ENCODE measurements at places on chromosomes 7 and 10. TPM values are rescaled to one million over a fixed set of nuclear protein-coding genes. Genes with fewer than 3 reads are reported as not detected.

- no peaks in the 10 kb centered on the region for H3K27me3 ChIP-seq
- H3K4me1 ChIP-seq, result no peaks in the 10 kb centered on the region
- no peak overlapping the region for H3K4me3 ChIP-seq
- DNase-seq, result no peak
- H3K36me3 ChIP-seq, result no peaks in the 10 kb centered on the region
- H3K27ac ChIP-seq, result no peak overlapping the region
Observed at GRCh38 chr7:16004702-16005101, 318.2 kb upstream of the MEOX2 start.

GRCh38 chr10:113069595-113069994 is 119.5 kb downstream of the TCF7L2 start:
- DNase-seq, result no peak
- H3K36me3 ChIP-seq, result no peaks in the 10 kb centered on the region

DNA sequence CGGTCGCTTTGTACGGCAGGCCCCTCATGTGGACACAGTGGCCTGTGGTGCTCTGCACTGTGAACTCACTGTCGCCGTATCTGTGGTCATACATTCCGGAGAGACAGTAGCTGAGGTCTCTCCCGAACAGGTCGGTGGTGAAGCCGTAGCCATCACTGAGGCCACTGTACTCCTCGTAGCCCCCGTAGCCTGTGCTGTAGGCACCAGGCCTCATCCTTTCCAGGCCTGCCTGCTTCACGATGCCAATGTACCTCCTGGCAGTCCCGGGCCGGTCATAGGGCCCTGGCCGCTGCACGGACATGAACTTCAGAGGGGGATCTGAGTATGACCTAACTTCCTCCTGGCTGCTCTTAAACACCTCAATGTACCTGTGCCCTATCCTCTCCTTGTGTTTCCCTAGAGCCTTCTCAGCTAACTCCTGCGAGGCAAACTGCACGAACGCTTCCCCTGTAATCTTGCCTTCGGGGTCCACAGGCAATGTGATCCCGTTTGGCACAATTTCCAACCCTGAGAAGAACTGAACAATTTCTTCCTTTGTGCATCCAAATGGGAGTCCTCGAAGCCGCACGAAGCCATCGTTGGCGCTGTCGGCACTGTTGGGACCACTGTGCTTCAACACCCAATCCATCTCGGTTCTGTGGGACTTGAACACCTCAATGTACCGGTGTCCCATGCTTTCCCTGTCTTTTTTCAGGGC is 15.7 kb downstream of the FXYD4 start:
- no peak overlapping the region for H3K4me3 ChIP-seq
- DNase-seq, result peak; percentile 22
- no peaks in the 10 kb centered on the region for H3K4me1 ChIP-seq
- peaks cover 79% of the 10 kb centered on the region for H3K36me3 ChIP-seq

FAM131B gene
- 1.6 TPM for total RNA-seq

GIMAP5 gene
- 9.8 TPM for total RNA-seq

- no peak overlapping the region for H3K27ac ChIP-seq
- DNase-seq, result no peak
- no peak overlapping the region for H3K4me3 ChIP-seq
Observed at GRCh38 chr7:41024126-41024525, 678.8 kb downstream of the INHBA start.

DNA sequence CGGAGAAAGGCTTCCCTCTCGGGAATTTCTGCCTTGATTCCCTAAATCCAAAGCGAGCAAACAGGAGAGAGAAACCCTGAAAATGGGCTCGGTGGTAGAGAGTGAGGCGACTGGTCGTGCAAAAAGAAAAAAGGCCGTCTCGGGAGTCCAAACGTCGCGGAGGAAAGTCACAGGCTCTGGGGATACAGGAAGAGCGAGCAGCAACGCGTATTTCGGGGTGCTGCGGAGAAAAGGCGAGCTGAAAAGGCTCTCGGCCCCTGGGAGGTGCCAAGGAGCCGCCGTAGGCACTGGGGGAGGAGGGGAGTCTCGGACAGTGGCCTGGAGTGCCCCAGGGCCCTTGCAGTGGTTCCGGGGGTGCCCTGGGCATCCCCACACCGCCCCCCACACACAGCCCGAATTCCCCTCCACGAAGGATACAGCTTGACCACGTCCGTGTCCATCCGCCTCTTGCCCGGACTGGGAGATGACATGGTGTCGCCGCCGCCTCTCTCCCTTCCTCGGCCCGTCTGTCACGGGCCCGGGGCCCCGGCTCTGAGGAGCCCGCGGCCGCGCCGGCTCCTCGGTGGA is 591 bp downstream of the UBE2H start:
- no peaks in the 10 kb centered on the region for H3K36me3 ChIP-seq
- peak overlapping the region; percentile 92 for H3K4me3 ChIP-seq
- no peaks in the 10 kb centered on the region for H3K27me3 ChIP-seq
- peaks cover 23% of the 10 kb centered on the region for H3K4me1 ChIP-seq
- DNase-seq, result peak; percentile 57

DNA sequence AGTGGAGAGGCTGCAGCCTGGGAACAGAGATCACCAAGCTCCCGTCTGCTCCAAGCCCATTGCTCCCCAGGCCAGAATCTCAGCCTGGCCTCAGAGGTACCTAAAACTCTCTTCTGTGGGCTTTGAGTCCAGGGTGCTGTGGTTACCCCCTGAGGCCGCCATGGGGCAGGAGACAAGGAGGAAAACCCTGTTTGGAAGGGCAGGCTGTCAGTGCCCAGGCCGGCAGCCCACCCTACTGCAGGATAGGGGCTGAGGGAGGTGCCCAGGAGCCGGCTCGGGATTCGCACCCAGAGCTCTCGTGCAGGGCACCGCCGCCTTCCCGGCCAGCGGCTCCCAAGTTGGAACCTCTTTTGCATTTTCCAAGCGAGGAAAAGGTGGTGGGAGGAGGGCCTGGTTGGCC is 24.5 kb downstream of the UNCX start:
- H3K27ac ChIP-seq, result no peak overlapping the region
- H3K27me3 ChIP-seq, result peaks cover 35% of the 10 kb centered on the region
- H3K4me3 ChIP-seq, result no peak overlapping the region
- no peaks in the 10 kb centered on the region for H3K4me1 ChIP-seq
- no peaks in the 10 kb centered on the region for H3K36me3 ChIP-seq

- H3K4me3 ChIP-seq, result peak overlapping the region; percentile 83
- DNase-seq, result peak; percentile 81
- peaks cover 22% of the 10 kb centered on the region for H3K27me3 ChIP-seq
- no peaks in the 10 kb centered on the region for H3K36me3 ChIP-seq
Observed at GRCh38 chr7:5428478-5429252, 5.0 kb upstream of the TNRC18 start.

DNA sequence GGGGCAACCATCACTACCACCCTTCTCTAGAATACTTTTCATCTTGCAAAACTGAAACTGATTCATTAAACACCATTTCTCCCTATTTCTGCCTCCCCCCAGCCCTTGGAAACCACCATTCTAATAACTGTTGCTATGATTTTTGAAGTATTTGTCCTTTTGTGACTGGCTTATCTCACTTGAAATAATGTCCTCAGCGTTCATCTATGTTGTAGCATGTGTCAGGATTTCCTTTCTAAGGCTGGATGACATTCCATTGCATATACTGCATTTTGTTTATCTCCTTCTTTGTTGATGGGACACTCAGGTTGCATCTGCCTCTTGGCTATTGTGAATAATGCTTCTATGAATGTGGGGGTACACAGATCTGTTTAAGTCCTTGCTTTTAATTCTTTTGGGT is 327.6 kb upstream of the ZNF32 start:
- H3K27ac ChIP-seq, result no peak overlapping the region
- no peaks in the 10 kb centered on the region for H3K27me3 ChIP-seq
- DNase-seq, result no peak

DNA sequence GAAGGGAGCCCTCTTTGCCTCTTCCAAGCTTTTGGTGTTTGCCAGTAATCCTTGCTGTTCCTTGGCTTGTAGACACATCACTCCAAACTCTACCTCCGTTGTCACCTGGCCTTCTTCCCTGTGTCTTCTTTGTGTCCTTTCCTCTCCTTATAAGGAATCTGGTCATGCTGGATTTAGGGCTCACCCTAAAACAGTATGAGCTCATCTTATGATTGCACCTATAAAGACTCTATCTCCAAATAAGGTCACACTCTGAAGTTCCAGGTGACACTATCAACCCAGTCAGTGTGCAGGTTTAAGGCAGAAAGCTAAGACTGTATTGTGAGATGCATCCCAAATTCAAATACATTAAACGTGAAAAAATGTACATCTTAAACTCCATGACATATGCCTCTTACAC is 49.0 kb upstream of the ZRANB1 start:
- no peaks in the 10 kb centered on the region for H3K4me1 ChIP-seq
- no peak overlapping the region for H3K27ac ChIP-seq
- no peak for DNase-seq
- no peaks in the 10 kb centered on the region for H3K27me3 ChIP-seq
- no peak overlapping the region for H3K4me3 ChIP-seq

- H3K4me1 ChIP-seq, result no peaks in the 10 kb centered on the region
- H3K4me3 ChIP-seq, result no peak overlapping the region
- no peak overlapping the region for H3K27ac ChIP-seq
- no peak for DNase-seq
- H3K36me3 ChIP-seq, result no peaks in the 10 kb centered on the region
- no peaks in the 10 kb centered on the region for H3K27me3 ChIP-seq
Observed at GRCh38 chr7:5445981-5446594, 22.5 kb upstream of the TNRC18 start.

DNA sequence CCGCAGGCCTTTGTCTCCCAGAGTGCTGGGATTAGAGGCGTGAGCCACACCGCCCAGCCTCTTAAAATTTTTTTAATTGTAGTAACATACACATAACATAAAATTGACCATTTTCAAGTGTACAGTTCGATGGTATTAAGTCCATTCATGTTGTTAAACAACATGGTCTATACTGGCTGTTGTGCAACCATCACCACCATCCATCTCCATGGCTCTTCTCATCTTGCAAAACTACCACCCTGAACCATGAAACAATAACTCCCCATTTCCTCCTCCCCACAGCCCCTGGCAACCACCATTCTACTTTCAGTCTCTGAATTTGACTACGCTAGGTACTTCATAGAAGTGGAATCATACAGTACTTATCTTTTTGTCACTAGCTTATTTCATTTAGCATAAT is 7.9 kb upstream of the ZFYVE27 start:
- no peak overlapping the region for H3K4me3 ChIP-seq
- no peaks in the 10 kb centered on the region for H3K4me1 ChIP-seq
- no peaks in the 10 kb centered on the region for H3K36me3 ChIP-seq
- H3K27me3 ChIP-seq, result no peaks in the 10 kb centered on the region
- H3K27ac ChIP-seq, result no peak overlapping the region

TWIST1 gene
- not detected for total RNA-seq

TEX47 gene
- not detected for total RNA-seq

DNA sequence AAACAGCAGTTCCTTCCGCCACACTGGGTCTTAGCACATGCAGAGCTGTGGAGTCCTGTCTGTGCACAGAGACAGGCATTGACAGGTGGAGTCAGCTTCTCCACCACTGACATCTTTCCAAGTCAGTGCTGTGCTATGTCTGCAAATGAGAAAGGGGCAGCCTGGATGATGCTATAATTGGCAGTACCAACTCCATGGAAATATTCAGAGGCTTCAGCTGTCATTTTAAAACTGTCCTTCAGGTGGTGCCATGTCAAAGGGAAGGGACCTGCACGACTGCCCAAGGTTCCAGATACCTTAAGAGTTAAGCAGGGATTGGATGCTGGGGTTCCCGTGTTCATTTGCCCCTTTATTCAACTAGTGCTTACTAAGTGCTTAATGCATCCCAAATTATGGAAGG is 258.0 kb upstream of the PRKCQ start:
- no peak for DNase-seq
- peaks cover 6% of the 10 kb centered on the region for H3K27me3 ChIP-seq
- H3K4me3 ChIP-seq, result no peak overlapping the region
- H3K36me3 ChIP-seq, result no peaks in the 10 kb centered on the region
- no peak overlapping the region for H3K27ac ChIP-seq
- H3K4me1 ChIP-seq, result no peaks in the 10 kb centered on the region

- no peaks in the 10 kb centered on the region for H3K4me1 ChIP-seq
- DNase-seq, result no peak
- no peak overlapping the region for H3K4me3 ChIP-seq
- no peaks in the 10 kb centered on the region for H3K27me3 ChIP-seq
- no peak overlapping the region for H3K27ac ChIP-seq
Observed at GRCh38 chr10:64394744-64395143, 873.5 kb downstream of the REEP3 start.

DNA sequence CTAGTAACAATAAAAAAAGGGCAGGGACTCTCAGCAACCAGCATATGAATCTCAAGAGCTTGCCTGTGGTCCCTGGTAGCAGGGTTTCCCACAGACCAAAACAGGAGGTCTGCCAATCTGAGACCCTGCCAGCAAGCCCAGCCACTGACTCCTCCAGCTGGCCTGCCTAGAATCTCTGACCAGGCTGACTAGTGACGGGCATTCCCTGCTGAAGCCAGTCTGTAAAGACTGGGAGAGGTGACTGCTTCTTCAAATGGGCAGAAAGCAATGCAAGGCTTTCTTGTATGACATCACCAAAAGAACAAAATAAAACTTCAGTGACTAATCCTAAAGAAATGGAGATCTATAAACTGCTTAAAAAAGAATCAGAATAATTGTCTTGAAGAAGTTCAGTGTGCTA is 249.4 kb downstream of the TCF7L2 start:
- H3K27ac ChIP-seq, result no peak overlapping the region
- no peaks in the 10 kb centered on the region for H3K36me3 ChIP-seq
- H3K4me1 ChIP-seq, result no peaks in the 10 kb centered on the region
- no peaks in the 10 kb centered on the region for H3K27me3 ChIP-seq

NOS3 gene
- 21.8 TPM for total RNA-seq

DNA sequence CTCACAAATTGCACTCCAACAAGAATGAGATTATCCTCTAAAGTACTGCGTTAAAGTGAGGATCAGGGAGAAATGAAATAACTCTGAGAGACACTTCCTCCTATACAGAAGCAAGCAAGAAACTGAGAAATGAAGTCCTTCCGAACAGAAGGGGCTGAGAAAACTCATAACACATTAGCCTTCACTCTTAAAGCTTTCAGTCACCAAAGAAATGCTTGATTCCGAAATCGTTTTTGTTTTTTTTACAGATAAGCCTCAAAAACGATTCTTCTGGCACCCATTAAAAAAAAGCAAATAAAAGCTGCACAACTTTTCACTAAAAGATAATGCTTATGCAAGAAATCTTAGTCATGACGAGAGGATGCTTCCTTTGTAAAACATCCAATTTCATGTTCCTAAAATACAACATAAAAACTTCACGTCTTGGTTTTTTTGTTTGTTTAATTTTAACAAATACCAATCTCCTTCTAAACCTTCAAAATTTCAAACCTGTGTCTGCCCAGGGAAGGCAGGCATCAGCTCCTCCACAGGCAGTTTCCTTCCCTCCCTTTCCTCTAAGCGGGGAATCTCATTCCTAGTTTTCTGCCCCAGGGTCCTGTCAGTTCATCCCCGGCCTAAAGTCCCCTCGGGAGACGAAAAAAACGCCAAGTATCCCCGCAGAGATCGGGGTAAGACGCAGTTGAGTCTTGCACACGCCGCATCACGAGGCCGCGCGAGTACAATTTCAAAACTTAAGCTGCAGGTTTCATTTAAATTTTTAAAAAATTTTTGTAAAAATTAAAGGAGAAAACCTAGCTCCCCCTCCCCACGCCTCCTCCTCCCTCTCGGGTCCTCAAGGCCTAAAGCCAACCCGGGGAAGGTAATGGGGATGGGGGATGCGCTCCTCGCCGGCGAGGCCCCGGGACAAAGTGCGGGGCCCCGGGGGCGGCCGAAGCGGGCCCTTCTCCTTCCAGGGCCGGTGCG is 1.1 kb downstream of the BAZ1B start:
- H3K27ac ChIP-seq, result peak overlapping the region; percentile 92
- H3K27me3 ChIP-seq, result no peaks in the 10 kb centered on the region
- peaks cover 28% of the 10 kb centered on the region for H3K4me1 ChIP-seq
- DNase-seq, result no peak
- H3K36me3 ChIP-seq, result peaks cover 22% of the 10 kb centered on the region
